ENCODE measurements at places on chromosomes 3 and 15. TPM values are rescaled to one million over a fixed set of nuclear protein-coding genes. Genes with fewer than 3 reads are reported as not detected.

ZMYND10 gene
- 1.7 TPM for total RNA-seq

C3orf22 gene
- total RNA-seq = not detected

COL6A5 gene
- total RNA-seq = not detected

IRAK2 gene
- total RNA-seq = 2.9 TPM

SMAD6 gene
- 4.8 TPM for total RNA-seq

NEK10 gene
- total RNA-seq = 6.7 TPM

BMF gene
- 0.35 TPM for total RNA-seq

NEK11 gene
- total RNA-seq = 6.3 TPM

TRH gene
- 0.18 TPM for total RNA-seq

MAGI1 gene
- total RNA-seq = 2.5 TPM

AGTR1 gene
- total RNA-seq = not detected

SLC9C1 gene
- not detected for total RNA-seq

FURIN gene
- 82.8 TPM for total RNA-seq

TPRG1 gene
- total RNA-seq = not detected

ISLR2 gene
- total RNA-seq = not detected

MNS1 gene
- 3.2 TPM for total RNA-seq

FANCD2OS gene
- total RNA-seq = not detected

DPPA2 gene
- total RNA-seq = not detected

CDHR4 gene
- not detected for total RNA-seq

GP5 gene
- total RNA-seq = under 0.01 TPM

LYSMD2 gene
- total RNA-seq = 16.0 TPM

BOC gene
- 12.2 TPM for total RNA-seq

ACOX2 gene
- 8.9 TPM for total RNA-seq

WDR93 gene
- 1.2 TPM for total RNA-seq

BBS4 gene
- 26.2 TPM for total RNA-seq

MB21D2 gene
- total RNA-seq = 16.1 TPM

SLC12A8 gene
- total RNA-seq = 21.9 TPM

UBA3 gene
- 77.8 TPM for total RNA-seq

CD47 gene
- total RNA-seq = 62.0 TPM

MKRN3 gene
- total RNA-seq = not detected

PIF1 gene
- 19.0 TPM for total RNA-seq

MYO5C gene
- total RNA-seq = not detected

SCAMP5 gene
- 5.5 TPM for total RNA-seq

RCCD1 gene
- total RNA-seq = 22.8 TPM

TRAK1 gene
- 21.1 TPM for total RNA-seq

DCBLD2 gene
- total RNA-seq = 139 TPM

MRPL46 gene
- total RNA-seq = 26.9 TPM

FAM3D gene
- not detected for total RNA-seq

ADAMTS17 gene
- total RNA-seq = 1.1 TPM

CYP1A1 gene
- total RNA-seq = not detected

SNX22 gene
- total RNA-seq = 0.18 TPM

LRRC34 gene
- total RNA-seq = 9.5 TPM

All from myometrial cell (primary cell).